ENCODE measurements at places on chromosomes 5 and 9.

DNA sequence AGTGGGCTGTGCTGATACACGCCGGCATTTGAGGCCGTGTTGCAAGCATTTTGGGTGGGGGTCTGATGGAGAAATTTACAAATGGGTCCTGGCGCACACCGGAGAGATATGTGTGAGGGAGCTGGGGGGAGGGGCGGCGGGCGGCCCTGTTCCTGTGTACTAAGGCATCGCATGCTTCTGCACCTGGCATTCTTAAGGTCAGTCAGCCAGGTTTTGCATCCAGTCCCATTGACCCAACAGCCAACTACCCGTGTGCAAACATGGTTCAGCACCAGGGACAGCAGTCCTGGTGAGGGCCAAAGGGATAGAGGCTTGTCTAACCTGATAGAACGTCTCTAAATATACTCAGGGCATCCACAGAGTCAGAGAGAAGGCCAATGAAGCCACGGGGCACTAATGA is 839 bp downstream of the GABRG2 start:
- DNase-seq: no peak

DNA sequence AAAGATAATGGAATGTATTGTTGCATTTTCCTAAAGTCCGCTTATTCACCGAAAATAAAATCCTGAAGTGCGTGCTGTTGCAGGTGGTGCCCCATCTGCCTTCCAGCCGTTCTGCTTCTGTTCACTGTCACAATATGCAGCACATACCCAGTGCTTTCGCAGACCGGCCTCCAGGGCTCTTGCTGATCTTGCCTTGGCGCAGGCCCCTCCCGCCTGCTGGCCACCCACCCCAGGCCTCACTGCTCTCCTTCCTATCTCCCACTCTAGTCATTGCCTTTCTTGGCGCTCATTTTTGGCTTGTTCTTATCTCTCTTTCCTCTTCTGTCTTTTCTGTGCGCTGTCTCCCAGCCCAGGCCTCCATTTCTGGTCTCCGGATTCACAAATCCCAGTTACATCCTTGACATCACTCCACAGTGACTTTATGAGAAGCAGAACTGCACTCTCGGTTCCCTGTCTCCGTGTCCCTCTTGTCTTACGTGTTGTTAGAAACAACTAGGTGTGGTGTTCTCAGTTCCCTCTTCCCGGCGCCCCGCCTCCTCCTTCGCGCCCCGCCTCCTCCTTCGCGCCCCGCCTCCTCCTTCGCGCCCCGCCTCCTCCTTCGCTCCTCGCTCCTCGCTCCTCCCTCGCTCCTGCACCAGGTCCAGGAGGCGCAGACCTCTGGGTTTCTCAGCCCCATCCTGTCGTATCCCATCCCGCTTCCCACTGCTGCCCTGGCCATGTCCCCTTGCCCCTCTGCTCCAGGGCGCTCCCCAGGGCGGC is 201.7 kb upstream of the OTULINL start:
- DNase-seq: no peak

- DNase-seq: no peak
Measured at GRCh38 chr5:110917161-110917875, 154.2 kb upstream of the TSLP start.

DNA sequence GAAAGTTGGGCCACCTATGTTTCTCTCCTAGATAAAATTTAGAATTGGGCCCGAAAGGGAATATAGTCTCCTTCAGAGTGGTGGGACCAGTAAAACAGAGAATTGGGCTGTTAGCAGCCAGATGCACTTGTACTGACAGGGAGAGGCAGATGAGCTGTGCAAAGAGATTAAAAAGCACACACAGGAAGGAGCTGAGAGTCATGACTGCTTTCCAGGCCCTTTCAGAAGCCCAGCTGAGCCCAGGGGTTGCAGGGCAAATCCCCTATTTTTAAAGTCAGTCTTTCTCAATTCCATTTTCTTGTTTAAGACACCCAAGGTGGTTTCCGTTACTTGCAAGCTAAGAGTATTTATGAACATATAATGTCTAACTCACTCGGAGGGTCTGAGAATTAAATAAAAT is 130.4 kb downstream of the PRELID2 start:
- no peak for DNase-seq

GRCh38 chr5:57751710-57752109 is 269.1 kb upstream of the ACTBL2 start:
- DNase-seq: no peak

DNA sequence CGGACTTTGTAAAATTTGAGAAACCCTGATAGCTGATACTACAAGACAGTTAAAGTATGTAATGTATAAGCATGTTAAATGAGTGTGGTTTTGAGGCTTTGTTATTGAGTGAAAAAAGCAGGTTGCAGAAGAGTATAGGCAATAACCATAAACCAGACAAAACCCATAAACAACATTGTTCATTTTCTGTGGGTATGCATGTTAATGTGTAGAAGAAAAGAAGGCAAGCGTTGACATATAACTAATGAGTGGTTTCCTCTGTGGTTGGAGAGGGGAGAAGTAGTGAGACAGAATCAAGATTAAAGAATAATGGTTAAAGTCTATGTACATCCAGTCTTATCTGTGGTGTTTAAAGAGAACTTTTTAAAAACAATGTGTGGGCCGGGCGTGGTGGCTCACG is 26.2 kb downstream of the RAD23B start:
- no peak for DNase-seq

GRCh38 chr9:71697882-71698281 is 70.4 kb downstream of the CEMIP2 start:
- DNase-seq: no peak
